Suppressor macrophage treated with lipopolysaccharide for 4 hours (primary cell): ENCODE measurements at places on chromosomes 12 and 14.

DNA sequence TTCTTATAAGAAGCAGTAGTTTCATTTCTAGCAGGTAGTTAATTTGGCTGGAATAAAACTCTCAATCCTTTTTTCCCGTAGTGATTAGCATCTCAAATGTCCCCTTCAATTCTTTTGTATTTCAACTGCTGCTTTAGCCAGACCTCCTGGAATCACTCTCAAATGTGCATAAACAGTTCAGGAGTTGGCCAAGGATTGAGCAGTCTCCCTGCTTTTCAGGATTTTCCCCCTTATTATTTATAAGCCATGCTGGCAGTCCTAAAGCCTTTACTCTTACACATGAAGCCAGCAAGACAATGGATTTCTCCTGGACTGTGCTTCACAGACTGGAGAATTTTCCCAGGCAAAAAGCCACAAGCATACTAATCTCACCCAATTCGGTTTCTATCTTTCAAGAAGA lies 950.1 kb downstream of the VRK1 start:
- DNase-seq = no peak

GRCh38 chr12:54129028-54129903 lies 59.5 kb downstream of the SMUG1 start:
- DNase-seq = no peak

DNA sequence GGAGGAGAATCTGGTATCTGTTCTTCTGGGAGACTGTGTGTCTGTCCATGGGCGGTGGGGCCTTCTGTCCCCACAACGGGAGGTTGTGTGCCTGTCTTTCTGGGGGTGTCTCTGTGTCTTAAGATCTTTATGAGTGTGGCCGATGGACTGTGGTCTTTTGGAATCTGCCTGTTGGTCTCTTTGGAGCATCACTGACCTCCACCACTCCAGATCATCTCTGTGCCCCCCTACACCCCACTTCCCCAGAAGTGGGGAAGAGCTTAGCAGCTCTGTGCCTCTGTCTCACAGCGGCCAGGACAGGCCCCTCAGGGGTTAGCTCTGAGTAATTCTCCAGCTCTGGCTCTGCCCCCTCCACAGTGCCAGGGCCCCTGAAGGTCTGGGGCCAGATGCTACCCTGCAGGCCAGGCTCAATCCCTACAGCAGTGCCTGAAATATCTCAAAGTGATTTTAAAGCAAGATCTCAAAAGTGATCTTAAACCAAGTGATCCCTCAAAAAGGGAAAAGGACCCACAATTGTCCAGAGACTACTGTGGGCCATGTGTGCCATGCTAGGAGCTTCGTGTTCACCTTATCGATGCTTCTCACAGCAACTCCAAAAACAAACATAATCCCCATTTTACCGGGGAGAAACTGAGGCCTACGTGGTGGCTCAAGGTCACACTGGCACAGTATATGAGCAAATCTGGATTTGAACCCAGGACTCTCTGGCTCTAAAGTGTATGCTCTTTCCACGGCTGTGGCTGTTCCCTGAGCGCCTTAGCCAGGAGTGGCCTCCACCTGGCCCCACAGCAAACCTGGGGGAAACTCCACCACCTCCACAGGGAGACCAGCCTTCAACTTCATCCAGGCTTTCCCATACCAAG lies 26.0 kb upstream of the KRT78 start:
- DNase-seq = no peak

DNA sequence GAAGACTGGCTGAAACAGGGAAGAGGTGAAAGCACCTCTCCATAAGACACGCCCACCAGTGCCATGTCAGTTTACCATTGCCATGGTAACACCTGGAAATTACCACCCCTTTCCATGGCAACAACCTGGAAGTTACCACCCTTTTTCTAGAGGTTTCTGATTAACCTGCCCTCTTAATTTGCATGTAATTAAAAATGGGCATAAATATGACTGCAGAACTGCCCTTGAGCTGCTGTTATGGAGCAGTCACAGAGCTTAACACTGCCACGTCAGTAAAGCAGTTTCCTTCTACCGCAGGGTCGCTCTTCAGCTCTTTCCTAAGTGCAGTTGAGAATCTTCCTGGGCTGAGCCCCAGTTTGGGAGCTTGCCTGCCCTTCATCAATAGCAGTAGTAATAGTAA lies 55.2 kb downstream of the RASSF3 start:
- no peak for DNase-seq

- DNase-seq = no peak
Measured at GRCh38 chr12:45518291-45519235, 210.9 kb upstream of the ARID2 start.

- DNase-seq = peak; percentile 69
Measured at GRCh38 chr14:96204151-96205058, at the start of gene BDKRB2. Gene BDKRB2 (plus strand): TSS chr14:96204839. CDS start chr14:96237108, 32,269 bp downstream.

- peak; percentile 9 for DNase-seq
Measured at GRCh38 chr12:15152868-15153267, 68.3 kb downstream of the RERG start.

DNA sequence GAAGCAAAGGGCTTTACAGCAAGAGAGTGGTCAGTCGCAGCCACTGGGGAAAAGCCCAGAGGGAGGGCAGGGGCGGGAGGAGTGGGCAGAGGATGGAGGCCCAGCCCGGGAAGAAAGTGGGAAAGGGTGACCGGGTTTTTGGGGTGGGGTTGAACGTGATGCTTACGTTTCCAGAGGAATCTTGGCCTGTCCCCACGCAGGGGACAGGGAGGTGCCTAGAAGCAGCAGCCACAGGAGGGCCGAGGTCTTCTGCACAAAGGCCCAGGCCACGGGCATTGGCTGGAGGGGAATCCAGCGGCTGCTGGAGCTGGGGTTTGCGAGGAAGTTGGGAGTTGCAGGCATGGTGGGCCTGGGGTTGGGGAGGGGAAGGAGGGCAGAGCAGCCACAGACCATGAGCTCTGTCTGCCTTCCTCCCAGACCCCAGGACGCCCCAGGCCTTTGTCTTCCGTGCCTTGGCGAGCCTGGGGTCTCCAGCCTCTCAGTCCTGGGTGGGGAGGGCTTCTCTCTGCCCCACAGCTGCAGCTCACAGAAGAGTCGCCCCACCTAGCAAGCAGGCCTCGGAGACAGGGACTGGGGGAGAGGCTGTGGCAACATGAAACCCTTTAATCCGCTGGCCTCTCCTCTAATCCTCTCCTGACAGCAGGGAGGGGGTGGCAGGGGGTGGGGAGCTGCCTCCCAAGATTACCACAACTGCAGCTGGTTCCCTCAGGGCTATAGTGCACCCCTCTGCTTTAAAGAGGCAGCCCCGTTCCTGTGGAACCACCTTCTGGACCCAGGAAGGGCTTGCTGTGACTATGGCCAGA lies at the start of gene CACNA2D4:
TSS of gene CACNA2D4 (minus strand) at position 572 of the 803 bp plus-strand sequence. CDS start at position 393, 179 bp downstream.
- peak; percentile 49 for DNase-seq

- no peak for DNase-seq
Measured at GRCh38 chr12:92136026-92136730, 9.5 kb downstream of the BTG1 start.

GRCh38 chr12:127987199-127987901 lies 279.6 kb upstream of the TMEM132C start:
- no peak for DNase-seq

DNA sequence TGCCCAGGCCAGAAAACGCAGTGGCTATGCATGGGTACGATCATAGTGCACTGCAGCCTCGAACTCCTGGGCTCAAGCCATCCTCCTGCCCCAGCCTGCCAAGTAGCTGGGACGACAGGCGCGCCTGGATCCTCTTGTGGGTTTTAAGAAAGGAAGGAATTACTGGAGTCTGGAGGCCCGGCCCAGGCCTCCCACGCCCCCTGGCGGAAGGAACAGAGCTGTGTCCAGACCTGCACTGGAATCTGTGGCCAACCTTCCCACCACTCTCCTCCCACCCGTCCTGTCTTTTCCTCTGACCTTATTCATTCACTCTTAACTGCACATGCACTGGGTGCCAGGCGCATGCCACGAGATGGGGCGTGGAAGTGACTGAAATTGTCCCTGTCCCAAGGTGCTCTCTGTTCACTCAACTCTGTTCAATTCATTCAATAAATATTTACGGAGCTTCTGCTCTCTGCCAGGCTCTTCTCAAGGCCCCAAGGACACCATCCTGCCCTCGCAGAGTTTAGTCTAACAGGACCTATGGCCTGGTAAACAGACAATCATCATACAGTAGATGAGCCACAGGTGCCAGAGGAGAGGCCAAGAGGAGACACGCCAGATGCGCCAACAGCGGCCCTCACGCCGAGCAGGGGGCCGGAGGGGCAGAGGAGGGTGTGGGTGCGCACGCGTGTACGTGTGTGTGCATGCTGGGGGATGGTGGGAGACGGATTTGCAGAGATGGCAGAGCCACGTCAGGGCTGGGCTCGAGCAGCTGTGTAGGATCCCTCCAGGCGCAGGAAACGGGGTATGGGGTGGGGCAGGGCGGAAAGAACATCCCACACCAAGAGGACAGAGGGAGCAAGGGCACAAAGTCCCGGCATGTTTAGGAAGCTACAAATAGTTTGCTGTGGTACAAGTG lies 13.7 kb upstream of the TMEM106C start:
- peak; percentile 81 for DNase-seq

- no peak for DNase-seq
Measured at GRCh38 chr14:22184830-22185168, 404.2 kb downstream of the DAD1 start.

- DNase-seq = no peak
Measured at GRCh38 chr12:97595426-97595831, 132.8 kb downstream of the RMST start.

DNA sequence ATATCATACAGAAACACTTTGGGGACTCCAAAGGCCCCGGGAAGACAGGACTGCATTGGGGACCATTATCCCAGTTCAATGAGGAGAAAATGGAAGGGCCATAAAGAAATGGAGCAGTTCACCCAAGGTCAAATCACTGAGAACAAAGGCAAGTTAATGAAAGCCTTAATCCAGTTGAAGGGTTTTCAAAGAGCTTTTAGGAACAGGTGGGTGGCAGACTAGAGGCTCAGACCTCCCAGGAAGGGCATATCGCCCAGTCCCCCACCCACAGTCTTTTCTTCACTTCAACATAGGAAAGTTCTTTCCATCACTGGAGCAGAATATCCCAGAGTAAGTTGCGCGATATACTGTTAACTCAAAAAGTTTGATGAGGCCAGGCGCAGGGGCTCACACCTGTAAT lies 136.1 kb upstream of the CCND2 start:
- DNase-seq = no peak

DNA sequence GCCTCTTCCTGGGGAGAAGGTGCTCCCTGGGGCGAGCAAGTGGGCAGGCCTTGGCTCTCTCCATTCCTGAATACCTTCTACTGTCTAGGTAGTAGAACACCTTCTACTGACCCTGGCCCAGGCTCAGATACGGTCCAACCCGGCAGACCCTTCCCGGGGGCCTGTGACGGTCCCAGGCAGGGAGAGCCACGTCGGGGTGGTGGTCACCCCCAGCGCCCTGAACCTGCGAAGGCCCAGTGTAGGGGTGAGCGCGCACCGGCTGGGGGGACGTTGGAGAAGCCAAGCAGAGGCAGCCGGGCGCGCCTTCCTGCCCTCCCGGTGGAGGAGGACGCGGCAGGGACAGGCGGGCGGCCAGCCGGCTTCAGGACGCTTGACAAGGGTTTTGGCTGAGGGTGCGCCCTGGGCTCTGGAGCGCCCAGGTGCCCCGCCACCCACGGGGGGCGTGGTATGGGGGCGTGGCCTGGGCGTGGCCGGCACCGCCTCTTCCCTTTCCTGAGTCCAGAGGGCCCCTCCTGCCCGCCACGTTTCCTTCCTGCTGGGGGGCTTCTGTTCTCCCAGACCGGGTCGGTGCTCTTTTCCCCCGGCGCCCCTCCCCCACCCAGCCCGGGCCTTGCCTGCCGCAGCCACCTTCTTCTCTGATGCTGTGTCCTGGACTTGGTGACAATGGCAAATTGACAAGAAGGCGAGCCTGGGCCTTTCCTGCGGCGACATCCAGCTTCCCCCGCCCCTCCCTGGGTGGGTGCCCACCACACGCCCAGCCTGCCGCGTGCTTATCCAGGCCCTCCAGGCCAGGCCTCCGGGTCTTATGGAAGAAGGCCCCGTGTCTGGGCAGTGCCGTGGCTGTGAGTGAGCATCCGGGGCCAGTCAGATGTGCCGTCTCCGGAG lies 24.5 kb upstream of the PPP1R13B start:
- DNase-seq = no peak

GRCh38 chr14:71834284-71835204 lies 97.7 kb upstream of the RGS6 start:
- no peak for DNase-seq

DNA sequence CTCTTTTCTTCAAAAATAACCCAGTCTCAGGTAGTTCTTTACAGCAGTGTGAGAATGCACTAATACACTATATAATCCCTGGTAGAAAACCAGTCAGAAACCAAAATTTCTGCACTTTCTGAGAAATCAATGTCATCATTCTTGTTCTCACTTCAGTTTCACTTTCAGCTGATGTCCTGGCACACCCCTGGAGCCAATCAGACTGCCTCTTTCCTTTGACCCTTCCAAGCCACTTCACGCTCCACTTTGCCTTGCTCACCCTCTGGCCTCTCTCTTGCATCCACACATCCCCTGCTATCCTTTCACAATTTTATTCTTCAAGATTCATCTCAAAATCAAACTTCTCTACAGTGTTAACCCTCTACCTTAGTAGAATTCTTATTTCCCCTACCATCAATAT lies 181.1 kb downstream of the ASCL1 start:
- DNase-seq = no peak

DNA sequence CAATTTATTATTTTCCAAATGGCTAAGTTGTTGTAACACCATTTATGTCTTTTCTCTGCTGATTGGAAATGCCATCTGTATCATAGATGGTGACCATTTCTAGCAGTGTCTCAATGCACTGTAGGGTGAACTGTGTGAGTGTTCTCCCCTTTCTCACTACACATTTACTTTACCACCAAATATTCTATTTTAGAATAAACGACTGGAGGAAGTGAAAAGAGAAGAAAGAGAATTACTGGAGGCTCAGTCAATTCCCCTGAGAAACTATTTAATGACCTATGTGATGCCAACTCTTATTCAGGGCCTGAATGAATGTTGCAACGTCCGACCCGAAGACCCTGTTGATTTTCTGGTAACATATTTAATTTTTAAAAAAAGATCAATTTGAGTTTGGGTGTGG lies 15.5 kb upstream of the PAPOLA start:
- DNase-seq = no peak

DNA sequence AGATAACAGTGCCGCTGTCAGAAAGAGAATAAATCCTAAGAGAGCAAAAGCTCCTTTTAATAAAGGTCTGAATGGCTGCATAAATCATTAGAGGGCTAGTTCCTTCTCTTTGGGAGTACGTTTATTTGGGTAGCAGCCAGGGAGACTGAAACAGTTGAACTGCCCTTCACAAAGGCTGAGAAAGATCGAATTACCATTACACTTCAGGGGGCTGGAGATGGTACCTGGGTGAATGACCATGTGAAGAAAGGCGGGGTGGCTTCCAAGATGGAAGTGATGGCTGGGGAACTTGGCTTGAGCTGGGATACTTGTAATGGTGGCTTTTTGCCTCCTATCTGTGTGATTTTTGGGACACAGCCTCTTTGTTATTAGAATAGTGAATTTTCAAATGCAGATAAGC lies 1.7 kb upstream of the FGD4 start:
- no peak for DNase-seq

- no peak for DNase-seq
Measured at GRCh38 chr14:49460662-49461061, 125.5 kb downstream of the RPS29 start.

- no peak for DNase-seq
Measured at GRCh38 chr12:65670775-65671174, 153.5 kb upstream of the HMGA2 start.
